ENCODE measurements at places on chromosomes 12 and 14.

DNA sequence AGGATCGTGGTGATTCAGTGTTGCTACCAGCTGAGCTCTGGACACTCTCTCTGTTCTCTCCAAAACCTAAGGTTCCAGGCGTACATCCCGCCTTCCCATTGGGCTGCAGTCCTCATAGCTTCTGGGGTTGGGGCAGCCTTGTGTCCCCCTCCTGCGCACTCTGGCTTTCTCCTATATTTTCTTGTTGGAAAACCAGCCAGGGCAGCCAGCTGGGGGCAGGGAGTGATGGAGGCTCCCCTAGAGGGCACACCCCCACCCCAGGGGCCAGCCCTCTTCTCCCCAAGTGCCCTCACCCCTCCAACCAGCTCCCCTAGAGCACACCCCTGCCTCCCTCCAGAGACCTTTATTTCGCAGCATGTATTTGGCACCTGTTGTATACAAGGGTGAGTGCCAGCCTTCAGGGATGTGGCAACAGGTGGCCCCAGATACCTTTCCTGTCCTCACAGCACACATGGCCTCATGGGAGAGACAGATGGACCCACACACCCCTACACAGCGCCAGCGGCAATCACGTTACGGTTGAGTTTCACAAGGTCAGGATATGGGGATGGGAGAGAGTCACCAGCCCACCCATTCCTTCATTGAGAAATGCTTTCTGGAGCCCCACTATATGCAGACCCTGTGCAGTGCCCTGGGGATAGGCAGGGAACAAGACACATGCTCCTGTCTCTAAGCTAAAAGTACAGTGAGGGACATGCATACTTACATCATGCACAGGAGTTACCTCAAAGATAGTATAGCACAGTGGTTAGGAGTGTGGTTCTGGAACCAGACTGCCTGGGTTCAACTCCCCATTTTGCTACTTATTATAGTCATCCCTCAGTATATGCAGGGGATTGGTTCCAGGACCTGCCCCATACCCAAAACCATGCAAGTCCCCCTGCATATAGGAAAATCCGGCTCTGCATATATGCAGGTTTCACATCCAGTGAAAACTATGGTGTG lies 141.1 kb downstream of the PHETA1 start:
- no peaks in the 10 kb centered on the region for H3K36me3 ChIP-seq
- no peak overlapping the region for H3K27ac ChIP-seq
- peaks cover 3% of the 10 kb centered on the region for H3K4me1 ChIP-seq
- no peak overlapping the region for H3K4me3 ChIP-seq
- no peak for DNase-seq

DNA sequence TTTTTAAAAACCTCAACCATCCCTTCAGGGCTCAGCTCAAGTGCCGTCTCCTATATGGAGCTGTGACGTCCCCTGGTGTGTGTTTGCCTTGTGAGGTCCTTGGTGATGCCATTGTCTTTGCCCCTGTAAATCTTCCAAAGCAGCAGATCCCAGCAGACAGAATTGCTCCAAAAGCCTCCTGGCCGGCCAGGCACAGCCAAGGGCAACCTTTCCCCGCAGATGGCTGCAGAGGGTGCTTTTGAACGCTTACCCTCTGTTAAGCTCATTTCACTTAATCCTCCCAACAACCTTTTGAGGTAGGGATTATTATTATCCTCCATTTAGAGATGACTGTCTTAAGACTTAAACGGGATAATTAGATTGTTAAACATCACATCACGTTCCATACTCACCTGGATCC lies 51.4 kb downstream of the RFX4 start:
- H3K27me3 ChIP-seq: no peaks in the 10 kb centered on the region
- DNase-seq: no peak
- H3K4me1 ChIP-seq: no peaks in the 10 kb centered on the region
- H3K27ac ChIP-seq: no peak overlapping the region
- H3K36me3 ChIP-seq: no peaks in the 10 kb centered on the region

DNA sequence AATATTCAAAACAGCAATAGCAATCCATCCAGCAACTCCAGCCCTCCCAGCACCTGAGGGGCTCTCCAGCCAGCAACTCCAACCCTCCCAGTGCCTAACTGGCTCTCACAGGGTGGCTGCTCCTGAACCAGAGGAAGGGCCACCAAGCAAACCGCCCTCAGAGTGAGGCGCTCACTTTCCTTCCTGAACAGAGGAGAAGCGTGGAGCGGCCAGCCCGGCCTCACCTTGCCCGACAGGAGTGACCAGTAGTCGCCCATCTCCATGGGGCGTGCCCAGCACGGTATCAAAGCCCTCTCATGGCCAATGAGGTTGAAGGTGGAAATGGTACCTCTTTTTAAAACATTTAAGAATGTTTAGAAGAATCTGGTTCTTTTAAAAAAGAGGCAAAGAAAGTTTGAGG lies 27.4 kb downstream of the CDC42BPB start:
- H3K4me3 ChIP-seq: no peak overlapping the region
- peaks cover 2% of the 10 kb centered on the region for H3K36me3 ChIP-seq
- DNase-seq: no peak
- H3K27ac ChIP-seq: peak overlapping the region; percentile 26

- no peaks in the 10 kb centered on the region for H3K36me3 ChIP-seq
- H3K4me1 ChIP-seq: peaks cover 5% of the 10 kb centered on the region
These were observed at the start of gene WNT1 for GRCh38 chr12:48978291-48978740. WNT1 (plus strand) TSS chr12:48978322; CDS start chr12:48978651, 329 bp downstream.

- H3K4me1 ChIP-seq: peaks cover 4% of the 10 kb centered on the region
- no peak for DNase-seq
- no peaks in the 10 kb centered on the region for H3K36me3 ChIP-seq
These were observed 735 bp upstream of the P2RX7 start for GRCh38 chr12:121131941-121132341.

DNA sequence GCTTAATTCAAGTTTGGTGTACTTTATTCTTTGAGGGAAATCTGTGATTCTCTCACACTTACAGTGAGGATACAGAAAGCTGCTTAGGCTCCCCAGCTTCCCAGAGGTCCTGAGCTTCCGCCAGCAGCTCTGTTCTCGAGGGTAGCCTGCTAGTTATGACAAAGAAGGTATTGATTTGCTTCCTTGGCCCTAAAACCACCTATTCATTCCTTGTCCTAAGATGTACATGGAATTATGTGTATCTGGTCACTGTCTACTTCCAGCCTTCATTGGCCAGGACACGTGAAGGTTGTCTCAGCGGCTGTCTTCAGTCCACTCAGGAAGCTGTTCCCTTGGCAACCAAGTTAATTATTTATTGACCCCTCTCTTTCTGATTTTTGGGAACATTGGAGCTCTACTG lies 55.7 kb downstream of the GALNT8 start:
- no peak overlapping the region for H3K27ac ChIP-seq
- peaks cover 9% of the 10 kb centered on the region for H3K27me3 ChIP-seq
- H3K36me3 ChIP-seq: no peaks in the 10 kb centered on the region
- H3K4me3 ChIP-seq: no peak overlapping the region

DNA sequence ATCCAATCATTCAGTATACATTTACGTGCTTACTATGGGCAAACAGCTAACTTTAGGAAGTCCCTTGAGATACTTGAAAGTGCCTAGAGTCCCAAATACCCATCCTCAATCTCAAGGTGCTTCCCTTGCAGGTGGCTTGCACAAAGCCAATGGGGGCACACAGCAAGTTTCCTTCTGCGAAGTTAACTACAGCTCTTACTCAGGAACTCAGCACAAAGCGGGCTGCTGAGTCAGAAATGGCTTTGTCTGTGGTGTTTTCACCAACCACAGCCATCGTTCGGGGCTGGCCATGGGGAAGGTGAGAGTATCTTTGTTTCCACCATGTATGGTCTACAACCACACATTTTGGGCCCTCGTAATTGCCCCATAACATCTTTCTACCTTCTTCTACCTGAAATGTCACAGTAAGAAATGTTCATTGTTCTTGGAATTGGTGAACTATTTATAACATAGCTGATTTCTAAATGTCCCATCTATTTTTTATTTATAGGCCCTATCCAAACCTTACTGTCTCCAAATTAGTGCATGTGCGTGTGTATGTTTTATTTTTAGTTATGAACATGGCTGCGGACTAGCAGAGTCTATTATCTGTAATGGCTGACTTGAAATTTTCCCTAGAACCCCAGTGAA lies 13.9 kb downstream of the MFAP5 start:
- no peaks in the 10 kb centered on the region for H3K4me1 ChIP-seq
- no peak for DNase-seq
- no peak overlapping the region for H3K27ac ChIP-seq

DNA sequence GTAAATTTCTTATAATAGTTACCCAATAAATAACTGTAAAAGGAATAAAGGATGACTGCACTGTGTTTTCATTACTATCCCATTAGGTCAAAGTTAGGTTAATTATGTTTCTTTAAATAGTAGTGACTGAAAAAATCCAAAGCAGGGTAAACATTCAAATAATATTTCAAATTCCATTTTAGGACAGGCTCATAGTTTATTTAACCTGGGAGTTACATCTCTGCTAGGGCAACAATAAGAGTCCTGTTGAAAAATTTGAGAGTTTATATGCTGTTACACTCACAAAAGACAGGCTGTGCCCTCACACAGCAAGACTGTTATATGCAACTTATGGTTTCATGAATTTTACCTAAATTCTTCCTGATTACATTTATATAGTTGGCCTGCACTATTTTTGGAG lies 8.0 kb downstream of the ERP27 start:
- no peak for DNase-seq
- H3K27ac ChIP-seq: no peak overlapping the region
- H3K4me1 ChIP-seq: peaks cover 34% of the 10 kb centered on the region
- H3K4me3 ChIP-seq: no peak overlapping the region
- no peaks in the 10 kb centered on the region for H3K27me3 ChIP-seq

GRCh38 chr12:53502983-53503728 lies 2.1 kb downstream of the TARBP2 start:
- H3K27me3 ChIP-seq: no peaks in the 10 kb centered on the region
- no peak for DNase-seq
- H3K4me3 ChIP-seq: no peak overlapping the region
- H3K36me3 ChIP-seq: peaks cover 27% of the 10 kb centered on the region
- peaks cover 15% of the 10 kb centered on the region for H3K4me1 ChIP-seq

- H3K36me3 ChIP-seq: no peaks in the 10 kb centered on the region
- no peak overlapping the region for H3K4me3 ChIP-seq
- H3K27me3 ChIP-seq: no peaks in the 10 kb centered on the region
- H3K4me1 ChIP-seq: no peaks in the 10 kb centered on the region
- no peak for DNase-seq
These were observed 59.9 kb downstream of the GPR65 start for GRCh38 chr14:88064841-88065240.

DNA sequence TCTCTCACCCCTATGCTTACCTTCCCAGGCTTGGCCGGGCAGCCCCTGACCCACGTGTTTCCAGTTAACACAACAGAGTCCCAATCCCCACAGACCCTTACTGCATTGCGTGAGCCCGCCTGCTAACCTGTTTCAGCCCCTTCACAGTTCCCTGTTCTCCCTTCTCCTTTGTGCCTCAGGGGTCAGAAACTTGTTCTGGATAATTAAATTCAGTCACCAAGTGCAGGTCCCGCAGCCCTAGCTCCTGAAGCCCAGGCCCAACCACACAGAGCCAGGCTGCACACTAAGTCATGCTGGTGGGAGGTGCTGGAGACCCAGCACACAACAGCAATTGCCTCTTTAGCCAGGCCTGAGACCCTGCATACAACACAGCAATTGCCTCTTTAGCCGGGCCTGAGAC lies 9.6 kb downstream of the ISM2 start:
- no peaks in the 10 kb centered on the region for H3K27me3 ChIP-seq
- no peaks in the 10 kb centered on the region for H3K36me3 ChIP-seq
- no peak for DNase-seq
- H3K4me3 ChIP-seq: no peak overlapping the region

- DNase-seq: no peak
- no peak overlapping the region for H3K4me3 ChIP-seq
- H3K27ac ChIP-seq: no peak overlapping the region
These were observed 1.6 kb upstream of the TXNRD1 start for GRCh38 chr12:104213952-104214351.

- no peaks in the 10 kb centered on the region for H3K27me3 ChIP-seq
- H3K36me3 ChIP-seq: no peaks in the 10 kb centered on the region
- H3K4me3 ChIP-seq: no peak overlapping the region
- no peak overlapping the region for H3K27ac ChIP-seq
These were observed 46.8 kb downstream of the TMEM117 start for GRCh38 chr12:43882578-43883178.

GRCh38 chr12:128810182-128811127 lies 13.3 kb downstream of the SLC15A4 start:
- H3K27ac ChIP-seq: peak overlapping the region; percentile 84
- no peaks in the 10 kb centered on the region for H3K27me3 ChIP-seq
- H3K36me3 ChIP-seq: peaks cover 16% of the 10 kb centered on the region
- H3K4me3 ChIP-seq: no peak overlapping the region

DNA sequence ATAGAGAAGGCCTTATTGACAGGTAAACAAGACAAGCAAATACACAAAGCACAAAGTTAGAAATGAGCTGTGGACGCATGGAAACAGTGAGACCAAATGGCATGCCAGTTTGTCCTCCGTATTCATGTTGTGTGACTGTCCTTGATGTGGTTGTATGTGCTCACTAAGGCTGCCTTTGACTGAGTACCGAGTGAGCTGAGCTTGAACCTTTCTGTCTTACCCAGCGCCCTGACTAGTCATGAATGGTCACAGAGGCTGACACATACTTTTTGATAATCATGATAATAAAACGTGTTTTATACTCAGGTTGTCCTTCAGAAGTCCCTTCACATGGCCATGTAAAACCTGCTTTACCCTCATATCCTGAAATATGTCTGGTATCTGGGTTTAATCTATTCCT lies 553 bp upstream of the CATSPERB start:
- no peak overlapping the region for H3K4me3 ChIP-seq
- no peak overlapping the region for H3K27ac ChIP-seq
- no peaks in the 10 kb centered on the region for H3K27me3 ChIP-seq

DNA sequence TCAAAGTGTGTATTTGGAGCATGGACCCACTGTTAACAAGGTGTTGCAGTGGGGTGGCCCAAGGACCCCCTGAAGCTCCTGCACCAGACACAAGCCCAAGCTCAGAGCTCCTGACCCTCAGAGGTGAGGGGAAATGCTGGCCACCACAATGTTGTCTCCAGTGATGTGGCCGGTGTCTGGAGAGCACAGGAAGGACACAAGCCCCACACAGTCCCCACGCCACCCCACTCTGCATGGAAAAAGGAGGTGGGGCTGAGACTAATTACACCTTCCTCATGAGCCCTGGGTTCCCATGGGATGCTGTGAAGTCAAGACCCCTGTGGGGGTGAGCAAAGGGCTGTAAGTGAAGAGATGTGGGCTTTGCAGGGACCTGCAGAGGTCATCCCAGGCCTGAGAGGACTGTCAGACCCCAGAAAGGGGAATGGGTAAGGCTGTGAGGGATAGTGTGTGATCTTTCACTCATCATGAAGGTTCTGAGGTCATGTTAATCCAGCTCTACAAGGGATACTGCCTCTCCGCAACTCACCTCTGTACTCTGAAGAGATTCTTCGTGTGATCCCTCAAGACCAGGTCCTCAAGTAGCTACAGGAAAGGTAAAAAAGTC lies 136.3 kb upstream of the DHRS4 start:
- H3K4me3 ChIP-seq: no peak overlapping the region
- no peaks in the 10 kb centered on the region for H3K27me3 ChIP-seq
- no peak overlapping the region for H3K27ac ChIP-seq
- H3K36me3 ChIP-seq: no peaks in the 10 kb centered on the region
- no peaks in the 10 kb centered on the region for H3K4me1 ChIP-seq

GRCh38 chr12:60191676-60192359 lies 596.0 kb downstream of the SLC16A7 start:
- no peak overlapping the region for H3K27ac ChIP-seq
- H3K27me3 ChIP-seq: no peaks in the 10 kb centered on the region
- no peaks in the 10 kb centered on the region for H3K36me3 ChIP-seq

- no peak for DNase-seq
- no peaks in the 10 kb centered on the region for H3K27me3 ChIP-seq
- no peak overlapping the region for H3K27ac ChIP-seq
These were observed 14.3 kb upstream of the DERA start for GRCh38 chr12:15896867-15897266.

GRCh38 chr12:15589328-15590032 lies 199.7 kb downstream of the EPS8 start:
- no peak for DNase-seq
- H3K4me3 ChIP-seq: no peak overlapping the region
- no peaks in the 10 kb centered on the region for H3K4me1 ChIP-seq
- no peaks in the 10 kb centered on the region for H3K36me3 ChIP-seq
